ENCODE measurements at places on chromosomes 11 and 22.

GRCh38 chr11:45674481-45675190 lies 9.2 kb upstream of the CHST1 start:
- H3K27ac ChIP-seq = no peak overlapping the region
- H3K36me3 ChIP-seq = no peaks in the 10 kb centered on the region
- no peak for DNase-seq
- H3K27me3 ChIP-seq = peaks cover 6% of the 10 kb centered on the region
- no peak overlapping the region for H3K4me3 ChIP-seq

DNA sequence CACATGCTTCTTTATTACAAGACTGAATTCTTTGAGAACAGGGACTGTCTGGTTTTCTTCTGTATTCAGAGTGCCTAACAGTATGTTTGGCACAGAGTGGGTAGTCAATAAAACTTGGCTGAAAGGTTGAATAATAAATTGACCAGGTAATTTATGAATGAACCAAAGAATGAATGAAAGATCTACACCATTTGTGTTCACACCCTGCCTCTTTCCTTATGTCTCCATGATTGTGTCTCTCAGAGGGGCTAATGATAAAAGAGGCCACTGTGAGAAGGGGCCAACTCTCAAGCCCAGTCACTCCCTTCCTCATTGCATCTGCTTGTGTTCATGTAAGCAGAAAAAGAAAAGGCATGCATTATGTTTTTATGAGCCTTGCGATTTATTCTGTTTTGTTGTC lies 569.7 kb upstream of the TENM4 start:
- DNase-seq = no peak
- no peaks in the 10 kb centered on the region for H3K27me3 ChIP-seq
- H3K27ac ChIP-seq = no peak overlapping the region
- no peak overlapping the region for H3K4me3 ChIP-seq
- H3K4me1 ChIP-seq = no peaks in the 10 kb centered on the region

DNA sequence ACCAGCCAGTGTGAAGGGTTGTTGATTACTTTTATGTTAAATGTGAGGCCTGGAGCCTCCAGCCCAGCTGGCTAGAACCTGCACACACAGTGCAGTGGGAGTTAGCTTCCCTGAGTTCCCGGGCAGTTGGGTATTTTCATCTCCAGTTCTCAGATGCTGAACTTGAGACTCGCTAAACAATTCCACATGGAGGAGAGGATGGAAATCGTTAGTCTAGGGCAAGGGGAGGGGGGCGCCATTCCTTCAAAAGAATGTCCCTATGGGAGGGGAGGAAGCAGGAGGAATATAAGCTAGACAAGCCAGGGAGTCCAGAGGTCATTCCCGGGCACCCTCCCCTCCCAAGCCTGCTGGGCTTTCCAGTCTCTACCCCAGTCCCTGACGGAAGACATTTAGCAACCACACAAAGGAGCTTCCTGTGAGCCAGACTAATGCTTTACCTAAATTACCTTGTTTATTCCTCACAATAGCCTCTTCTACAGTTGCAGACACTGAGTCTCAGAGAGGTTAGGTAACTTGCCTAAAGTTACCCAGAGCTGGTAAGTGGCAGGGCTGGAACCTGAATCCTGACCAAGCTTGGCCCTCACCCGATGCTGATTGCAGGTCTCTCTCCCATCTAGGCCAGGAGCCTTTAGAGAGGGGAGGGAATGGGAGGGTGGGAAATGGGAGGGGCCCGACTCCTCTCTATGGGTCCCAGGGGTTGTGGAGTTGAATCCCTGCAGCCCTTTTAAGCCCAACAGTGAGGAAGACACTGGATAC lies 1.9 kb upstream of the TSKU start:
- H3K36me3 ChIP-seq = no peaks in the 10 kb centered on the region
- H3K4me1 ChIP-seq = peaks cover 7% of the 10 kb centered on the region
- DNase-seq = no peak

DNA sequence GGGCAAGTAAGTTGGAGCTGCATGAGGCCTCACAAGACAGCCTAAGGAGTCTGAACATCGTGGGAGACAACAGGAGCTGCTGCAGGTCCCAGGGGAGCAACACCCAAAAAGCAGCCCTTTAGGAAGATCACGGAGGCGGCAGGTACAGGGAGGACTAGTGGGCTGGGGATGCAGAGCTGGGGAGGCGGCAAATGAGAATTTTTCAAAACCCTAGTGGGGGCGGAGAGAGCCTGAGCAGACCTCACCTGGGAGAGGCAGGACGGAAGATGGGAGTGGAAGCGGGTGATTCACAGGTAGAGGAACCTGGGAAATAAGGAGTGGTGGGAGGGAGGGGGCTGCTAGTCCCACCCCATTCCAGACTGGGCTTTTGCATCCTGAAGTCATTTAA lies 42.1 kb downstream of the DKK3 start:
- DNase-seq = no peak
- H3K27me3 ChIP-seq = no peaks in the 10 kb centered on the region
- no peak overlapping the region for H3K4me3 ChIP-seq
- no peaks in the 10 kb centered on the region for H3K36me3 ChIP-seq
- no peaks in the 10 kb centered on the region for H3K4me1 ChIP-seq
